Ascending aorta (tissue), 2 donors: ENCODE measurements at places on chromosomes 11 and 22.

DNA sequence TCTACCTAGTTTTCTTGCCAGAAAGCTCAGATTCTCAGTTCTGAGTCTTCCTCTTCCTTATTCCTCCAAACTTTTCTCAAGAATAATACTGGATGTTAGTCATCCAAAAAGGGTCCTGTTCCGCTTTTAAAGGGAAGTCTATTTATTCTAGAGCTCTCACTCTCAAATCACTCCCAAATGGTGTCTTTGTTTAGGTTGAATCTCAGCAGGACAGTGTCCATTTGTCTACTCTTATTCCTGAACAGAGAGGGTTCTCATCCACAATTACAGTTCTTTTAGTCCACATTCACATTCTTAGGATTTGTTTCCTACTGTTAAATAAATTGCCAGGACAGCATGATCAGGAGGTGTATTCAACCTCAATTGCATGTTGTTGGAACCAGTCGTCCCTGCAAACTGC lies 61.3 kb downstream of the MUC15 start:
- DNase-seq: no peak

DNA sequence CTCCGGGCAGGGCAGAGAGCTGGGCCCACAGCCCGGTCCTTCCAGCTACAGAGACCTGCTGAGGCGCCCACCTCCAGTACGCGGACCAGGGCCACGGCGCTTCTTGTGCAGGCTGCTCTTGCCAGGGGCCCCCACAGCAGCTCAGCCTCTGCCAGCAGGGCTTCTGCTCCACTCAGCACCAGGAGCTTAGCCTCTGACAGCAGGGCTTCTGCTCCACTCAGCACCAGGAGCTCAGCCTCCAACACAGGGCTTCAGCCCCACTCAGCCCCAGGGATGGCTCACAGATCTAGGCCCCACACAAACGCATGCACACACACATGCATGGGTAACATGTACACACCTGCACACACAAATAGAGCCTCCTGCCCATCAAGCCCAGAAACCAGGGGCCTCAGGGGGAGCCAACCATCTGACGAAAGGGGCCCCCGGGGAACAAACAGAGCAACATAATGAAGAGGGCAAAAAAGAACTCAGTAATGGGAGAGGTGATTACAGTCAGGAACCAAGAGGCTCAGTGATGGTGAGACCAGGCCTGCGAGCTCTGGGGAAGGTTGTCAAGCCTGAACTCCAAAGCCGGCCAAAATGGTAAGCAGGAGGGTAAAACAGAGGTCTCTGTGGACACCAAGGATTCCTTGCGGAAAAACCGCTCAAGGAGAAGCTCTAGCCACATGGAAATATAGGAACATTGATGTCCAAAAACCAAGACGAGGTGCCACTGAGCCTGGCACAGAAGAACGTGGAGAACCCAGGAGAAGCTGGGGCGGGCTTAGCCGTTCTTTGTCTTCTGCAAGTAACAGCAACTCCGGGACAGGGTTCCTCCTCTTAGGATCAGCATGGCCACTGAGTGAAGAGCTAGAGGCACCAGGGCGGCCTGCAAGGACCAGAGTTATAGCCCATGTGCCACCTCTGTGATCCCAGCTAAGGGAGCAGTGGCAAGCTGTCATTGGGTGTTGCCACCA lies 46.5 kb downstream of the GNB1L start:
- DNase-seq: no peak

DNA sequence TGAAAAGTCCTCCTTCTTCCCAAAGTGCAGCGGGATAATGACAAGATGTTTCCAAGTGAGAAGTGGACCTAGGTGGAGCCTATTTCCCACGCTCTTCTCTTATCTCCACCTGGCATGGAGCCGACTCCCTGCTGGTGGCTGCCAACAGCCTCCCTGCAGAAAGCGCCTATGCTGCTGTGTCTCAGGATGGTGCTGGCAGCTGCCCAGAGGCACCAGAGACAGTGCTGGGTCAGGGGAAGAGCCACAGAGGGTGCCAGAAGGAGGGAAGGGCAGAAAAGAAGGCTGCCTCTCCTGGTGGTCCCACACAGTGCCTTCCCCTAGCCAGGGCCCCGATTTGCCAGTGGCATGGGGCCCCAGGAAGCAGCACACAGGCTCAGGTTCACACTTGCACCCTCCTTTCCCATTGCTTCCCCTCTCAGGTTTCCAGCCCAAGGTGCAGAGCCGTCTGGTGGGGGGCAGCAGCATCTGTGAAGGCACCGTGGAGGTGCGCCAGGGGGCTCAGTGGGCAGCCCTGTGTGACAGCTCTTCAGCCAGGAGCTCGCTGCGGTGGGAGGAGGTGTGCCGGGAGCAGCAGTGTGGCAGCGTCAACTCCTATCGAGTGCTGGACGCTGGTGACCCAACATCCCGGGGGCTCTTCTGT lies 19.0 kb downstream of the CD5 start:
- no peak for DNase-seq

GRCh38 chr11:60375316-60375715 lies 3.0 kb upstream of the MS4A7 start:
- DNase-seq: no peak

- DNase-seq: no peak
Observed at GRCh38 chr11:108112057-108112456, 9.3 kb upstream of the ACAT1 start.

GRCh38 chr11:94895971-94896370 lies 77.4 kb downstream of the CWC15 start:
- no peak for DNase-seq

DNA sequence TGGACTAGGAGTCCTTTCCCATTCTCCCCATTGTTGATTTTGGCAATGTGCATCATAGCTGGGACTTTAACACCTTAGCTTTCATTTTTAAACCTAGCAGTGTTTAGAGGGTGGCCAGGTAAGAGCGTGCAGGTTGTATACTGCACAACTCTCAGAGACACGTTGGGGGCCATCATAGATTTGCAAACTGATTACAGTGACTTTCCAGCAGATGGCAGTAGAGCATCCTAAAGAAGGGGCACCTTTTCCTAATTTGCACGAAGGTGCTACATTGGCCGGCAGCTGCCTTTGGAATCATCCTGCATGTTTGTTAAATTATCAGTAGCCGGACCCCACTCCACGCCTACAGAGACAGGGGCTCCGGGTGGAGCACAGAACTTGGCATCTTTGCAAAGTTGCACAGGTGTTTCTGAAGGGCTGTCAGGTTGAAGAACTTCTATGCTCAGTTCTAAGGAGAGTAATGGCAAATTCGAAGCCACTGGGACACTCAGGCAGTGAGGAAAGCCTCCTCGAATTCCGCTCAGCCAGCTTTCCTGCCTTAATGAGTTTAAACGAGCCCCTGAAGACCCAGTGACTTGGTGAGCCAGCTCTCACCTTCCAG lies 7.7 kb downstream of the LHFPL7 start:
- DNase-seq: no peak

GRCh38 chr22:36027935-36028645 lies 534 bp downstream of the RBFOX2 start:
- no peak for DNase-seq
